ENCODE measurements at places on chromosomes 16 and 17.

DNA sequence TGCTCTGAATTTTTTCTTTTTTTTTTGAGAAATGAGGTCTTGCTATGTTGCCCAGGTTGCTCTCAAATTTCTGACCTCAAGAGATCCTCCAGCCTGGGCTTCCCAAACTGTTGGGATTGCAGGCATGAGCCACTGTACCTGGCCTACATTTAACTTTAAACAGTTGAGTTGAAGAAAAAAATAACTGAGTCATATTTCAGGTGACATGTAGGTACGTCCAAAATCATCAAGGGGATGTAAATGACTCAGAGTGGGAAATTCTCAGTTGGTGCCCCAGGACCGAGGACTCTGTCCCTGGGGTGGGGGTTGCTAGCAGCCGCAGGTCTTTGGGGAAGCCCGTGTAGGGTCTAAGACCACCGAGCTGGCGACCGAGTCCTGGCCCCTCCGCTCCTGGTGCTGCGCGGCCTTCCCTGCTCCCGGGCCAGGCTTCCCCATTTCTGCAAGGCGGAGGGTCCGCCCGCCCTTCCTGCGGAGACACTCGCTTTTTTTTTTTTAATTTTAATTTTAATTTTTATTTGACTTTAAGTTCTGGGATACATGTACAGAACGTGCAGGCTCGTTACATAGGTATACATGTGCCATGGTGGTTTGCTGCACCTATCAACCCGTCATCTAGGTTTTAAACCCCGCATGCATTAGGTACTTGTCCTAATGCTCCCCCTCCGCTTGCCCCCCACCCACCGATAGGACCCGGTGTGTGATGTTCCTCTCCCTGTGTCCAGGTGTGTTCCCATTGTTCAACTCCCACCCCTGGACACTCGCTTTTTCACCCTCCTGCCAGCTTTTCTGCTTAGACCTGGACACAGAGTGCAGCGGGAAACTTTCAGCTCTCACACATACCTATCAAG, 12.7 kb upstream of the N4BP1 start:
- no peak for DNase-seq

DNA sequence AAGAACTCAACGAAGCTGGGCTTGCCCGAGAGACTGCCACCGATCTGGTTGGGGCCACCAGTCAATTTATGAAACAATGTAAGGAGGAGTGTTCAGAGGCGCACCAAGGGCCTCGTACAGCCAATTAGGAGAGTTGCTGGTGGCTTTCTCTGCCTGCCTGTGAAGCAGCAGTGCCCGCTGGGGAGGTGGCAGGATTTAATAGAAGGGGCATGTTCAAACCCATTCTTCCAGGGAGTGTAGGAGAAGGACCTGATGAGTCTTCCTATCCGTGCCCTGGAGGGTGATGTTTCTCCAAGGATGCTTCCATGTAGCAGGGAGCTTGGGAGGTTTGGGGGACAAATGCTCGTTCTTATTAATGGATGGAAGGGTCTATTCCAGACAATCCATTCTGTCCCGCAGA, 178.4 kb downstream of the CCDC182 start:
- no peak for DNase-seq

DNA sequence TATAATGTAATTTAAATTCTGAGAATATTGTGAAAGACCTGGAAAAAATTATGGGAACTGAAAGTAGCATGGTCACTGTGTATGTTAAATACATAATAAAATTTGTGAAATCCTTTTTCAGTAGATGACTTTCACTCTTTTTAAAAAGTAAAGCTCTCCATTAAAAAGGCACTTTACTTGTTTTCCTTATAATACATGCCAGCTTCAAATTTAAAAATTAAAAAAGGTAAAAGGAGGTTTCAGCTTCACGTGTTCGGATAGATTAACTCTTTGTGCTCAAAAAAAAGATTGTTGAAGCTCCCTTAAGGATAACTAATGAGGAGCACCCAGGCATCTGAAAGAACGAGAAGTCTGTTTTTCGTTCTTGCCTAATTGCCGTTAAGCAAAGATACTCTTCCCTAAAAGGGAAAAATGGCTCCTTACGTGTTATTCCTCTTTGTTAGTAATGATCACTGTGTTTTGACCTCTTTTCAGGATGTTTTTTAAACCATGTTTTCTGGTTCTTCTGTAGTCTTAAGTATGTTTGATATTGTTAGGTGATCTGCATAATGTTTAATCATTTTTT, 87.8 kb downstream of the TUBD1 start:
- peak; percentile 61 for DNase-seq

DNA sequence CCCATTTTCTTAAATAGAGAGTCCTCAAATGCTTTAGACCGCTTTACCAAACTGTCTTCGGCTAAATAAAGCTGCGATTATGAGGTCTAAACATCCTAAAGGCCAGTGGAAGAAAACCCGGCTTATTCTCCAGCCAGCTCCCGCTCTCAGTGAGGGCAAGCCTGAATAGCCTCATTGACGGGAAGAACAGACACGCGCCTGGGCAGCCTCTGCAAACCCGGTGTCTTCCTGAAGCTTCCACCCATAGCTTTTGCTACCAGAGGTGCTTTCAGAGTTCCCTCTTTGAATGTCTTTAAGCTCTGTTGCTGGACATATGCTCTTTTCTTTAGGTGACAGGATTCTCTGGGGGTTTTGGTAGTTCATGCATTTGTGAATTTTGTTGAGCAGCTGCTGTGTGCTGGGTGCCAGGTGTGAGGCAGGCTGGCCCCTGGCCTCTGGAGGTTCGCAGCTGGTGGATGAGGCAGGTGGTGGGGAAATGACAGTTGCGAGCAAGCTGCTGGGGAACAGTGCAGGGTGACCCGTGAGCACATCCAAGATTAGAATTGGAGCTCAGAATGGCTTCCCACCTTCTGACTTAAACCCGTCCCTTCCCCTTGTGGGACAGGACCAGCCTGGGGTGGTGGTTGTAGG, 44.7 kb downstream of the CRISPLD2 start:
- no peak for DNase-seq

DNA sequence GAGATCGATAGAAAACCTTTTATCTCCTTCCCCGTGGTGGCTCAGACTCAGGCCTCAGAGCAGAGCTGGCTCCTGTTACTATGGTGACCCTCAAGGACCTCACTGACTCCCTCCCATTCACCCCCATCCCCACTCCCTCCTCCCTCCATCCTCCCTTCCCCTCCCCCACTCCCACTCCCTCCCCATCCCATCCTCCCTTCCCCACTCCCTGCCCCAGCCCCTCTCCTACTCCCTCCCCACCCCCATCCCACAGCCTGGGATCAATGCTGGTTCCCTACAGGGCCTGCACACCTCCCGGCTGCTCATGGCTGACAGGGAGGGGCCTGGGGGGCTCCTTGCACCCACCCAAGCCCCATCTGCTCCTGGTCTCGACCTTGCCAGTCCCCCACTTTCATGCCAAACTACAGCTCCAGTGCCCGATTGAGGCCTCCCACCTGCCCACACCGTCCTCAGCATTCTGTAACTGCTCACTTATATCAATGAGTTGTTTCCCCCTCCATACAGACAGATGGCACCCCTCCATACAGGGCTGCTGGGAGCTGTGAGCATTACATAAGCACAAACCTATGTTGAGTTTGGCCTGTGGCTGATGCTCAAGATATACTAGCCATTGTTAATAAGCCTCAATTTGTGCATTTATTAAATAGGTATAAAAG, 11.6 kb upstream of the RAI1 start:
- no peak for DNase-seq

DNA sequence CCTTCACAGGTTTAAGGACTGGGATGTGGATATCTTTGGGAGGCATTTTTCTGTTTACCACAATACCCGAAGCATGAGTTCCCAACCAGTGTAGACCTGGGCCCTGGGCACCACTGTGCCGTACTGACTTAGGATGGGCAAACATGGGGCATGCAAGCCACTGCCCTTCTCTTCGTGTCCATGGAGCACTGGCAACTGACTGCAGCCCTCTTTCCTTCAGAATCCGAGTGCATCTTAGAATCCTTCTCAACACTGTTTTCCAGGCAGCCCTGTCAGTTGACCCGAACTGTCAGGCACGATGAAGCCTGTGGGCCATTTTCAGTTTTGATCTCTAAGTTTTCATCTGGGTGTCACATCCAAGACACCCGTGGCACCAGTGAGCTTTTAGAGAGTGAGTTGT, 59.2 kb downstream of the SHISA6 start:
- DNase-seq = no peak

- no peak for DNase-seq
Observed at GRCh38 chr16:49688036-49688697, 167.7 kb downstream of the ZNF423 start.

DNA sequence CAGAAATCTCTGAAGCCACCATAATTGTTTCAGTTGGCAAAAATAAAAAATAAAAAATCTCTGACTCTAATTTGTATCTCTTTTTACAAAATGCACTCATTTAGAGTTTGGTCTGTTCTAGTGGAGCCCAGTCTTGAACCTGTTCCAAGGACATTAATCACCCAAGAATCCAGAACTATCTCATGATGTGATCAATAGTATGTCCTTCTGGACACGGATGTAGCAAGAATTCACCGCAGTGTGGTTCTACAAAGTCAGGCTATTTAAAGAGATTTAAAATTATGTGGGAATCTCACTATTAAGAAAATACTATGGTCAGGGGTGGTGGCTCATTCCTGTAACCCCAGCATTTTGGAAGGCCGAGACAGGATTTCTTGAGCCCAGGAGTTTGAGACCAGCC, 21.8 kb upstream of the ANKFN1 start:
- no peak for DNase-seq

GRCh38 chr16:3070608-3071111, 5.2 kb downstream of the IL32 start:
- DNase-seq = no peak

GRCh38 chr16:3001316-3001715, 11.4 kb upstream of the CLDN9 start:
- DNase-seq = no peak

GRCh38 chr17:68533887-68534694, 21.9 kb downstream of the PRKAR1A start:
- DNase-seq = no peak

All from CD14-positive monocyte (primary cell).